Activated CD4-positive, alpha-beta T cell treated with anti-CD3 and anti-CD28 coated beads for 24 hours (primary cell): ENCODE measurements at places on chromosomes 5 and 9.

DNA sequence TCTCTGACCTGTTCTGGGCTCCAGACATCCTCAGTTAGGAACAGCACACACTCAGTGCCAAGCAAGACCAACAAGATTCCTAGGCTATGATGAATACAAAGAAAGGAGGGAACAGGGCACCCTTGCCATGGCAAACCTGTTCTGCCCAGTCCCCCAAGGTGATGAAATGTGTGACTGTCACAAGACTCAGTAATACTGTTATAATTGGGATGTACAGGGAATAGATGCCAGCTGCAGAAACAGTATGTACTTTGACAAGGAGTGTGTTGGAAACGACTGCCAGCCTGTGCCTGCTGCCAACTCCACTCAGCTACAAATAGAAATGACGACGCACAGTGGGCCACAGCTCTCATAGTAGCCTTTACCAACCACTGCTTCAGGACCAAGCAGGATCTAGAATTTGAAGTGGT lies 453.0 kb downstream of the EFNA5 start:
- DNase-seq = no peak

GRCh38 chr9:107462691-107463090 lies 26.9 kb downstream of the KLF4 start:
- DNase-seq = no peak

DNA sequence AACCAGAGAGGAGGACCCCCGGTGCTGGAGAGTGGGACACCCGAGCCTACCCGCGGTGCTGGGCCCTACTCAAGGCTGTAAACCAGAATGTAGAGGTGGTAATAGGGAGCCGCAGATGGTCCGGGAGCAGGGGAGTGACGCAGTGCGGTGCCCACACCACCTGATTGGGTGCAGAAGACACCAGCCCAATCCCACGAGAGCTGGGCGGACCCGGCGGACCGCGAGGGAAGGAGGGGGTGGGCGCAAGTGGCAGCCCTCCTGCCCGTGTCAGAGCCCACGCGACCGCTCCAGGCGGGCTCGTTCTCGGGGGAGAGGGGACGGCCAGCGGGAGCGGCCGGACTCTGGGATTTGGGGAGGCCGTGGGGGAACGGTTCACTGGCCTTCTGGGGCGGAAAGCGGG lies 71.2 kb downstream of the C9orf50 start:
- DNase-seq = no peak

DNA sequence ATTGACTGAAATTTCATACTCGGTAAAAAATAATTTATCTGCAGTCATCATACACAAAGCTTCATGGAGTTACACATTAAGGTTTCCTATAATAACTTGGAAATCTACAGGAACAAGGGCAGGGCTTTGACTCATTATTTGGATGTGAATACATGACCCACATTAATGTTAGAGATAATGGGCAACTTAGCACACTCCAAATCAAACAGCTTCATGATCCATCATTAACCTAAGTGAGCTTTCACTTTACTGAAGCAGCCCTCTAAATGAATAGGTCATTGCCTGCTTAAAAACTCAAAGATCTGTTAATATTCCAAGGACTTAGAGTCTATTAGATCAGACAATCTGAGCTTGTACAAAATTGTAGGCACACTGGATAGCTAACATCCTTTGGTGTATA lies 9.0 kb downstream of the CDH12 start:
- DNase-seq = no peak

GRCh38 chr9:715300-715699 lies 126.2 kb upstream of the DMRT1 start:
- DNase-seq = no peak

DNA sequence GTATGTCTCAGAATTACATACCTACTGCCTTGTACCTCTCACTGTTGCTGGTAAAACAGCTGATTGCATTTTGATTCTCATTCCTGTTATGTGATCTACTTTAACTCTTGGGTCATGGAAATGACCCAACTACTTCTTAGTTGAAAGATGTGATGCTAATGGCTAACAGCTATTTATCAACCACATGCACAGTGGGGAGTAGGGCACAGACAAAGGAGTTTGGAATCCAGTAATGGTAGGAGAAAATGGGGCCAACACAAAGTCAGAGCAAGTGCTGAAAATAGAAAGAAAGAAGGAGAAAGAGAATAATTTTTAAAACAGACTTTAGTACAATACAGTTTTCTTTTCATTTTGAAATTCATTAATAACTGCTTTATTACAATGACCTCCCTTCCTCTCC lies 241.0 kb downstream of the PTPRD start:
- no peak for DNase-seq

- no peak for DNase-seq
Observed at GRCh38 chr5:55402199-55402598, 94.4 kb downstream of the MTREX start.

DNA sequence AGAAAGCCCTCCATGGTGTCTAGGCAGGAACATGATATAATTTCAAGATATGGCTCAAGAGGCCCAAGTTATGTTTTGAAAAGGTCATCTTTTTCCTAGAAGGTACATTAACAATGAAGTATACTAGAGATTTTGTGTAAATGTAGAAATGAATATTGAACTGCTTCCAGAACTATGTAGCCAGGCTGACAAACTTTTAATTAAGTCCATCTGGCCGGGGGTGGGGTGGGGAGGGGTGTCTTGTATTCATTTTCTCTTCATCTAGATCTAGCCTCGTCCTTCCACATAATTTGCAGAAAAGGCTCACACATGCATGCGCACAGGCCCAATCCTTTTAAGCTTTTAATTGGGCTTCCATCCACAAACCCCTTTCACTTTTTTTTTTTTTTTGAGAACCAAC lies 323.3 kb downstream of the ARL15 start:
- no peak for DNase-seq

DNA sequence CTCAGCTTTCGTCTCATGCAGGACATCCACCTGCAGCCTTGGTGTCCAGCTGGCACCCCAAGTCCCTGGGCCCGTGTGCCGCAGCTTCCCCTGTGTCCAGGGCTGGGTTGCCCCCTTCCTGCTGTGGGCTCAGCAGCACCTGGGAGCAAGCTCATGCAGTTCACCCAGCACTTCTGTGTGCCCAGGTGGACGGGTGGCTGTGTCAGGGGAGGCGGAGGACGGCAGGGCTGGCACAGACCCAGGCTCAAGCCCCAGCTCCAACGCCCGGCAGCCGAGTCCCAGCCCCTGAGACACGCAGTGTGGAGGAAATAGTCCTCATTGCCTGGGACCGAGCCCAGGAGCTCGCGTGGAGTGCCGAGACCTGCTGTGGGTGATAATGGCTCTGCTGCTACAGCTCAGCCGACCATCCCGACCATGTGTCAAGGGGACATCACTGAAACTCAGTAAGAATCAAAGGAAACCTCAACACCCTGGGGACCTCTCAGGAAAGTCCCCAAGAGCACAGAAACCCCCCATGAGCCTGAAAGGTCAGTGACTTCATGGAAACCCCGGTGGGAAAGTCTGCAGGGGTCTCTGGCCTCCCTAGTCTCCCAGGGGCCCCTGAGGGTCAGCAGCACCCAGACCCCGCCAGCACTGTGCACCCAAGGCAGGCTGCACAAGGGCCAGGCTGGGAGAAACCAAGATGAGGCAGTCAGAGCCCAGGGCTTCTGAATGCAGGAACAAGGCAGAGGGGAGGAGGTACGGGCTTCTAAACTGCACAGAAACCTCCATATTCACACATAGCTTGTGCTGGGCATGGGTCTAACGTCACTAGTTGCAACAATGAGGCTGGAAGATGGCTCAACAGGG lies 38.8 kb downstream of the LPCAT1 start:
- DNase-seq = no peak

DNA sequence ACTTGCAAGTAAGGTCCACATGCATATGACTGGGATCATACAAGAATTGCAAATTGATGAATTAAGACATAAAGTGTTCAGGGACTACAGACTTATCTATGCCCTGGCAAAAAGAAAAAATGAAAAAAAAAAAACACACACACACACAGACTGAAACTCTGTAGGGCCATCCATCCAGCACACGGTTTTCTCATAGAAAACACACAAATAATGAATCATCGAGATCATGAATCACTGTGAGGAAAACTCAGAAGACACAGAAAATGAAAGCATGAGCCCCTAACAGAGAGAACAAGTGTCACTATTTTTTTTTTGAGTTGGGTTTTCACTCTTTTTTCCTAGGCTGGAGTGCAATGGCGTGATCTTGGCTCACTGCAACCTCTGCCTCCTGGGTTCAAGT lies 185.2 kb downstream of the IRX2 start:
- DNase-seq = no peak

DNA sequence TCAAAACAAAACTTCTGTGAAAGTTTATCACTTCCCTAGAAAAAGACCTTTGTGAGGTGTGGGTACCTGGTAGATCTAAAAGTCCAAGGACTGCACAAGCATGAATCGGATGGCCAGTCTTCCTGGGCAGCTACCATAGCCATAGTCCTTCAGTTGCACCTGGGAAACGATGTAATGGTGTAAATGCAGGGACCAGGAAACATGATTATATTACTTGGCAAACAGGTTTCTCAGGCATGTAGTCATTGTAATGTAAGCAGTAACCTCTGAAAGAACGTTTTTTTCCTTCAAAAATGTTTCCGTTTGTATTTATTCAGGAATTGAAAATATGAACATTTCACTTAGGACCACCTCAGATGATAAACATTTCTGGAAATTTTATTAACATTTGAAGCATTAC lies 433.4 kb downstream of the DTWD2 start:
- no peak for DNase-seq

GRCh38 chr5:106854922-106855321 lies 815.8 kb downstream of the EFNA5 start:
- DNase-seq = no peak

- no peak for DNase-seq
Observed at GRCh38 chr5:13946111-13946510, 1.6 kb upstream of the DNAH5 start.

- DNase-seq = no peak
Observed at GRCh38 chr5:79436224-79436623, 77.7 kb downstream of the HOMER1 start.

GRCh38 chr5:31247381-31247780 lies 53.9 kb downstream of the CDH6 start:
- no peak for DNase-seq

DNA sequence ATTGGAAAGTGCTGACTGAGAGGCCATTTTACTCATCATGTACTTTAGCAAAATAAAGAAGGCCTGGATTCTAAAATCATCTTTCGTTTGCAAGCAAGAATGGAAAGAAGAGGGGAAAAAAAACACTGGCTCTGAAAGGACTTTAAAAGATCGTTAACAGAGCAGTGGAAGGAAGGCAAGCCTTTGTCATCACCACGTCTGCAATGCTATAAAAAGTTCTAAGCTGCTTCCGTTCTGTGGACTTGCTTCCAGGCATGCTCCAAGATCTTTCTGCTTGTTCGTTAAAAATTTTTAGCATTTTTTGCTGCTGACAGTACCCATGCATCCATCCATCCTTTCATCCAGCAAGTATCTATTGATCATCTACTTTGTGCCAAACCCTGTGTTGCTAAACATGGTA lies 226.5 kb downstream of the GABBR2 start:
- DNase-seq = no peak

DNA sequence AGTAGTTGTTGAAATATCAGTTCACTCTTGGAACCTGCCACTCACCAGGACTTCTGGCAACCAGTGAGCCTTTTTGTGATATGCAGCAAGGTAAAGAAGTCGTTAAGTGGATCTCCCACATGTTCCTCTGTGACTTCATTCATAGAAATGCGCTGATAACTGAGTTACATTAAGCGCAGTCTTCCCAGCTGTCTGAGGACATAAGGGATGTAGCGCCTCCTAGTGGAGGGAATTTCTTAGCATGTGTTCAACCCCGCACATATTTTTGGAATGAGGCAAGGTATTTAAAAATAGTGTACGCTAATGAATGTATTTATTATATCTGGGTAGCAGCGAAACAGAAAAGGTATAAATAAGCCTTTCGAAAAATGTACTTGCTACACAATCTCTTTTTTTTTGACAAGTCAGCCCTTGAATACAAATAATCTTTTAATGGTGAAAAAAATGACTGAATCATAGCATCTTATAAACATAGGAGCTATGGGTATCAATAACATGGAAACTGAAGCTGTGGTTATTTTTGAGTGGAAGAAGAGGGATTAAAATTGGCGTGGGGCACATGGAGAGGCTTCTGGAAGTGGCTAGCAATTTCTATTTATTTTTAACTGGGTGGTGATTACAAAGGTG lies 38.0 kb downstream of the PALM2AKAP2 start:
- peak; percentile 24 for DNase-seq

DNA sequence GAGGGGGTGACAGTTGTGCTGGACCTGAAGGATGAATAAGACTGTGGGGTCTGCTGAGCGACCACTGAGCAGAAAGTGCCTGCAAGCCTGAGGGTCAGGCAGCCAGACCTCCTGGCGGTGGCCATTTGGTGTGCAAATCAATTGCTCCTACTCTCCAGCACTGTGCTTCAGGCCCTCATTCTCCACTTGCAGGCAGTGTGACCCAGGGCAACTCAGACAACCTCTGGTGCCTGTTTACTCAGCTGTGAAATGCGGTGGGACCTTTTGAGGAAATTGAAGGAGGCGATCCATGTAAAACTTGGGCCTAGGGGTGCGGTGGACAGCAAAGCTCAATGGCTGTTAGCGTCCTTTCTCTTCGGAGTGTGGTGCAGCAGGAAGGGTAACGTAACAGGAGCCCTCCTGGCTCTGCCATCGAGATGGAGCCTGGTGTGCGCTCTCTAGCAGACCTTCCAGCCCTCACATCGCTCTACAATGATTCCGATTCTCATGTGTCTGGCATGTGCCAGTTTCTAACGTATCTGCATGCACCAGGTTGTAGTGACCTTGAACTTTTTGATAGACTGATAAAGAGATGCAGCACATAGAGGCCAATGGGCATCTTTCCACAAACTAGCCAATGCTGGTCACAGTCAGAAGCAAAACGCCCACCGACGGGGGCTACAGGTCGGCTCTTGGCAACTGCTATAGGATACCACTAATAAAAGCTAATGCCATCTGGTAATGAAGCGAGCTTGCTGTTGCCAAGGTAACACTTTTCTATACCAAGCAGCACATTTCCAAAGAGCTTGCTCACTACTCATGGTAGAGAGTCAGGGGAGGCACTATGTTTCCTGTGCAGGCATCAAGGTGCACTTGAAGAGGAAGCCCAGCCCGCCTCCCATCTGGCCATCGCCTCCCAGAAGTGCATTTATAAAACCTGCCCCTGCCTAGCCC lies 159.7 kb upstream of the RAPGEF1 start:
- DNase-seq = no peak

DNA sequence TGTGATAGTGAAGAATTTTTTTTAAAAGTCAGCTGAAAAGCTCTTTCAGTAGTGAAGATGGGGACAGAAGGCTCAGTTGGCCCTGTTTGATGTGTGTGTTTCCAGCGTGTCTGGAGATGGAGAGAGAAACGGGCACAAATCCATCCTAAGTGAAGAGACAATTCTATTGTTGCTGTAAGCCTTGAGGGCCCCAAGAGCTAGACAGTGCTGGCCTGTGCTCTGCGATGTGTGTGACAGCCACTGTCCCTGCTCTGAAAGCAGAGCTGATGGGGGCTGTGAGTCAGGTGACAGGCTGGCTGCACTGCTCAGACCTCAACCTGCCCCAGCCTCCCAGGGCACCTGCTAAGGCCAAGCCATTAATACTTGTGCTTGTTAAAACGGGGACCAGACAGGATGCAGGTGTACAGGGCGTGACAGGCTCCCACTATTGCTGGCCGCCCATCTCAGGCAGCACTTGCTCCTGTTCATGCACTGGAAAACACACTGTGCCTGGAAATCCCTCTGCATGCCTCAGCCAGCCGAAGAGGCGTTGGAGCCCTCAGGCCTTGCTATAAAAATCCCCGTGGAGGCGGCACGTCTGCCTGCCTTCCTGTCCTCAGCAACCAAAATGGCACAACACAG lies 44.6 kb upstream of the SEMA4D start:
- no peak for DNase-seq

GRCh38 chr9:116355153-116355921 lies 201.7 kb downstream of the PAPPA start:
- DNase-seq = no peak
